ENCODE measurements at places on chromosomes 4 and X. TPM values are rescaled to one million over a fixed set of nuclear protein-coding genes. Genes with fewer than 3 reads are reported as not detected.

Gene KLF8
- 2.4 TPM for total RNA-seq

Gene CTPS2
- total RNA-seq: 16.5 TPM

Gene RASSF6
- total RNA-seq: 36.2 TPM

Gene CT45A5
- not detected for total RNA-seq

Gene HTR2C
- not detected for total RNA-seq

Gene CSAG2
- not detected for total RNA-seq

Gene DNAJB14
- total RNA-seq: 56.2 TPM

Gene DLG3
- total RNA-seq: 88.9 TPM

Gene NAA11
- not detected for total RNA-seq

Gene DKK2
- 0.12 TPM for total RNA-seq

Gene PDE5A
- 30.7 TPM for total RNA-seq

All from left colon (tissue), 2 donors.